Stimulated activated naive CD4-positive, alpha-beta T cell treated with Interleukin-2 at 50 U/mL for 16 hours (primary cell): ENCODE measurements at places on chromosomes 6 and 20.
A peak's percentile ranks its signal among the peaks of the same experiment; 100 is the strongest.

DNA sequence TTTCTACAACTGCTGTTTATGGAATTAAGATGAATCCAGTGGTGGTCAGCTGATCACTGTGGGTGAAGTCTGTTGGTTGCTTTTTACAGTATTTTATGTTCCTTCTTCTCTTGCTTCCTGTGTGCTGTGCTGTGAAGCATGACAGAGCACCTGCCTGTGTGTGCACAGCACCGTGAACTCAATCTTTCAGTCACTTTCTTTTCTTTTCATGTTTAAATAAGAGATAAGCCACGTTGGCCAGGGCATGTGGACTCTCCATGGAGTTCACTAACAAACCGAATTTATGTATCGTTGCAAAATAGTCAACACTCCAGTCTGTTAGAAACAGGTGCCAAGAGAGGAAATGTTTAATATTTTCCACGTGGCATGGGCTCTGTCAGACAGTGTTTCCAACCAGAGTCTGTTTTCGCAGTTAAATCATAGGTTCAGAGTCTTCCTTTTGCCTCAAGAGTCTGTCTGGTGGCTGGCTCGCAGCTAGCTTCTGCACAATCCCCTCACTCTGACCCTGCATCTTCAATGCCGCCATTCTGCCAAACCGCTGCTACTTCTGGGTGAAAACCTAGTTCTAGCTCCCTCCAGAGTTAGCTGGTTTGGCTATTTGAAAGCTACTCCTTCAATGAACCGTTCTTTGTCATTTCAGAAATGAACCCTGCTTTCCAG is 73.2 kb downstream of the QRSL1 start:
- DNase-seq: no peak

DNA sequence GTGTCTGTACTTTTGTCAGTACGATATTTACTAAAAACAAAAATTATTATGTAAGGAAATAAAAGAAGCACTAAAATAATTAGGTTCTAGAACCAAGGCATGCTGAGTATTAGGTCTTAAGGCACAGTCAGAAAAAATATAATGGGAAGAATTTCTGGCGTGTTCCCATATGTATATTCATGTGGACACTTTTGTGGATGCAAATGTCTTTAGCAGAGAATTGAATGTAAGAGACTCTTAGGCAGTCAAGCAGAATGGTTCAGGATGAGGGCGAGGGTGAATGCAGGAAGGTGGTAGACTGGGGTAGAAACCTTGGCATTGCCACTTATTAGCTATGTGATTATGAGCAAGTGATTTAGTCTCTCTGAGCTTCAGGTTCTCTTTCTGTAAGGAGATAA is 71.5 kb downstream of the SASH1 start:
- DNase-seq: no peak

- no peak for DNase-seq
These were observed 33.3 kb downstream of the IRF4 start for GRCh38 chr6:424741-425417.

DNA sequence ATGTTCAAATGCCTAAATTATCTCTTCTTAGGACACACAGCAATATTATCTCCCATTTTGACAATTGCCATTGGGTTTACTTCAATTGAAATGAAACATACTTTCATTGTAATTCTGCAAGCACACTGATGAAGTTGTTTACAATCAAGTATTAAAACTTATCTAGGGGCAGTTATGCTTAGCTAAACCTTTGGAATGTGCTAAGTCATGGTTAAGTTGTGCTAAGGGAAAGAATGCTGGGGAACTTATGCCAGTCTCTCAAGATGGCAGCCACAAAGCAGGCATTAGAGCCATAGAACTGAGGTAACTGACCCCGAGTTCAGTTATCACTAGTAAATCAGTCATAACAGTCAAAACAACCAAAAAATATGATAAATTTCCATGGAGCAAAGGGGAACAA is 59.1 kb upstream of the NT5E start:
- no peak for DNase-seq

DNA sequence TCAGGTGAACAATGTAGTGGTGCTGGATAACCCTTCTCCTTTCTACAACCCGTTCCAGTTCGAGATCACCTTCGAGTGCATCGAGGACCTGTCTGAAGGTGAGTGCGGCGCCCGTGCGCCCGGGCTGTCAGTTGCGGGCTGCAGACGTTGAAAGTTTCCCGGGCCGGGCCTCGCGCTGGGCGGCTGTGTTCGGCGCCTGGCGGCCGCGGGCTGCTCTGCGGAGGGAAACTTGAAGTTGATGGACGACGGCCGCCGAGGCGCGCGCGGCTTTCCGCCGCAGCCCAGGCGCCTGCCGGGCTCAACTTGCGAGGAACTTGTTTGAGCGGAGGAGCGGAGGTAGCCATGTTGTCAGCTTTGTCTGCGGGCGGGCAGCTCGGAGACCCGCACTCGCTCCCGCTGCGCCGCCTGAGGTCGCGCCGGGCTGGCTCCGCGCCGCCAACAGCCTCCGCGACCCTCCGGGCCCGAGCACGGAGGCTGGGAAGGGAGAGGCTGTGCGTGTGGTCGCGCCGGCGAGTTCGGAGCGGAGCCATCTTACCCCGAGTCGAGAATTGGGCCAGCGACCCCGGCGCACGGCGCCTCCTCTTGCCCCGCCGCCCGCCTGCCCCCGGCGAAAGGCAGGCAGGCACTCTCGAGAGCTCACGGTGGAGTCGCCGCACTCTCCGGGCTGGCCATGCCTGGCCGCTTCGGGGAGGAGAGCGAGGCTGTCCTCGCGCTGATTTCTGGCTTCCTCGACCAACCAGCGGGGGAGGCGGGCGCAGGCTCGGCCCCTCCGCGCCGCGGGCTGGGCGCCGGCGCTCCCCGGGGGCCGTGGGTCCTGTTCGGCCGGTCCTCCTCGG is 691 bp downstream of the ASF1A start:
- peak; percentile 61 for DNase-seq

DNA sequence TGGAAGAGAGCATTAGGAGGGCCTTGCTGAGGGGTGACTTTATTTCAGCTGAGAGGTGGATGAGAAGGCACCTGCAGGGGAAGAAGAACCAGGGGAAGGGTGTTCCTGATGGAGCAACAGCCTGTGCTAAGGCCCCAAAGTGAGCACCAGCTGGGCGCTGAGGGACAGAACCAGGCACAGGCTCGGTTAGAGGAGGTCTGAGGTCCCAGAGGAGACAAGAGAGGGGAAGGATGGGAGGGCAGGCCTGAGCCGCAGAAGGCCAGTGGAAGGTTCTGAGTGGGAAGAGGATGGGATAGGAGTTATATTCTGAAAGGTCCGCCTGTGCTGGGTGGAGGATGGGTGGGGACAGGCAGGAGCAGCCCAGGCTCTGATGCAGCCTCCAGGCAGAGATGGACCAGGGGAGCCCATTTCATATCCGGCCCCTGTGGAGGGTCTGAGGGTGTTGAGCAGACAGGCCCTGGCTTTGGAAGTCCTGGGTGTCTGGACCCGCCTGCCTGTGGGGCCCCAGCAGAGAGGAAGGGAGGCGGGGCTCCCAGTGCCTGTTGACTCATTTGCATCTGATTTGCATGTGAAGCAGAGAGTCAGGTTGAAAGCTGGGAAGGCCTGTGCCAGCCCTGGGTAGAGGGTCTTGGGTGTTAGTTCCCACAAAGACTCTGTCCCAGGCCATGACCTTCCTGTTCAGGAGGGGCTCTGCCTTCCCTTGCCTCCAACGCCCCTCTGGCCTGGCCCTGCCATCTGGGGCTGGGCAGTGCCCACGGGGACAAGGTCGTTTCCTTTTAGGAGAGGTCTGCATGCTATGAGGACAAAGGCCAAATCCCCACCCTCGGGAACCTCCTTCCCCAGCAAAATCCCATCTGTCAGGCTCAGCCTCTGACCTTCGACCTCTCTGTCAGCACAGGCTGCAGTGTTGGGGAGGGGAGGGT is 10.6 kb upstream of the FAM110A start:
- DNase-seq: no peak

DNA sequence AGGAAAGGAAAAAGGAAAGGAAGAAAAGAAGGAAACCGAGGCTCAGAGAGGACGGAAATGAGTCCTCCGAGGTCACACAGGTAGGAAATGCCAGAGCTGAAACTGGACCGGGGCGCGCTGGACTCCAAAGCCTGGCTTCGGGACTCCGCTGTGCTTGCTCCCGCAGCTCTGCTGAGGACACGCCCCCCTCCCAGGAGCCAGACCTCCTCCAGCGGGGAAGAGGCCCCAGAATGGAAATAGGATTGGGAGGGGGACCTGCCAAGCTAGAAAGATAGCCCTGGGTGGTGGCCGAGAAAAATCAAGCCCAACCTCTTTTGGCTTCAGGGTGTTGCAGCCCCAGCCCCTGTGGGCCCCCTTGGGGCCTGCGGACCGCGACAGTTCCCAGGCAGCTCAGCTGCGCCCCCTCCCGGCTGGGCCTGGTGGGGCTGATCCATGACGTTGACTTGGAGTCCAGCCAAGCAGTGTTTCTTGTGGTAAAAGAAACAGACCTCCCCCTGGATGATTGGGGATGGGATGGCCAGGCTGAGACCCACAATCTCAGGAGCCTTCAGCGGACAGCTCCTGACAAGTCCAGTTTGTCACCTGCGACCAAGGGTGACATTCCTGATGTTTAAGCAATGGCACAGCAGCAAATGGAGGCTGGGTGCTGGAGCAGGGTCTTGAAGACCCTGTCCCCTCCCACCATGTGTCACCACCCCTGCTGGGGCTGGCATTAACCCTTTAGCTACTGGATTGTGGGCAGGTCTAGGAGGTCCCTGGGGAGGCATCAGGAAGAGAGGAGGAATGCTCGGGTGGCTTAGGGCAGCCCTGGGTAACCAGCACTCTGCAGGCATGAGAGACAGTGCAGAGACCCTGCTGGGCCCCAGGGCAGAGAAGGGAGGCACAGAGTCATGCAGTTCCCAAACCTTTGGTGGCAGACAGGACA is 55.4 kb downstream of the RIPOR3 start:
- peak; percentile 32 for DNase-seq

DNA sequence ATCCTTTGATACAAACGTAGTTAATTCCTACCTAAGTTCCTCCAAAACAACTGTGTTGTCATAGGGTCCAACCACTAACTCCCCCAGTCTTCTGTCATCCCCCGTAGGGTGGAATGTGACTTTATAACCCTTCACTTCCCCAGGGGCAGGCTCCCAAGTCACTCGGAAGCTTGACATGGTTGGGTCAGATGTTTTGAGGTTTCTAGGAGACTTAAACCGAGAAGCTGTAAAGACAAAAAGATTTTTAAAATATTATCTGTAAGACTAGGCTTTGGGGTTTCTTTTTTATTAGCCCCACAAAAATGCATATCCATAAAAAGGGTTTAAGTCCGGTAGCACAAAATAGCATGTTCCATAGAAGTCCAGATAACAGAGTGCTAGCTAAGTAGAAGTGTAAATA is 50.2 kb downstream of the COL12A1 start:
- no peak for DNase-seq

DNA sequence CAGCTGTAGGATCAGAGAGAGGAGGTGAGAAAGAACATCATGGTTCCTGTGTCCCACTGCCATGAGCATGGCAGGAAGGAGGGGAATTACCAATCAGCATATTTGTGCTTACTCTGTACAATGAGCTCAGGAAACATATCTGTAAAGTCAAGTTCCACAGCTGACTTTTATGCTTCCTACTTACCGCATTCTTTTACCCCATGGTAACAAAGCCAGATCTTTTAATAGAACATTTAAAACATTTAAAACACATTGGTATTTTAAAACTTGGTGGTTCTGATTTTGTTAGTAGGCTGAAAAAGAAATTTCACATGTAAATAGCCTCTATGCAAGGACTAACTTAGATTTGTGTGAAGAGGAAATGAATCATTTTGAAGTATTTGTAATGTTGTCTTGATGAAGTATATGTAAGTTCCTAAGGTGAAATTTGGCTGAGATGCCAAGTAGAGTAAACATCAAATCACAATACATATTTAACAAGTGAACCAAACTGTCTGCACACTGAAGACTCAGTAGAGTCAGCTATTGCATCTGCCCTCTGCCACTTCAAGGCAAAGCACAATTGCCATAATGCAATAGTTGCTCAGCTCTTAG is 114.7 kb downstream of the GJA10 start:
- no peak for DNase-seq

DNA sequence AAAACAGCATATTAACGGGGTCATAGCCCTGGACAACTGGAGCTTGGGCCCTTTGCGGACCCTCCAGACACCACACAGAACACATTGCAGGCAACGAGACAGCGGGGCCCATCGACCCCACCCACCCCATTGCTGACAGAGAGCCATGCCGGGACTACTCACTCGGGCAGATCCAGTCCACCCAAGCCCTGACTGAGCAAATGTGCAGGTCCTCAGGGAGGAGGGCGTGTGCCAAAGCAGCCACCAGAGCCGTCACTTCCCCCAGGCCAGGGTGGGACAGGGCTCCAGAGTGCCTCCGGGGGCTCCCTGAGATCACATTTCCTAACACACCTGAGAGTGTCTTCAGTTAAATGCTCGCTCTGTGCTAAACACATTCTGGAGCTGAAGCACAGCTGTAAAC is 114.9 kb downstream of the CDH4 start:
- no peak for DNase-seq

- peak; percentile 7 for DNase-seq
These were observed 80.3 kb upstream of the CCDC28A start for GRCh38 chr6:138692978-138693909.

DNA sequence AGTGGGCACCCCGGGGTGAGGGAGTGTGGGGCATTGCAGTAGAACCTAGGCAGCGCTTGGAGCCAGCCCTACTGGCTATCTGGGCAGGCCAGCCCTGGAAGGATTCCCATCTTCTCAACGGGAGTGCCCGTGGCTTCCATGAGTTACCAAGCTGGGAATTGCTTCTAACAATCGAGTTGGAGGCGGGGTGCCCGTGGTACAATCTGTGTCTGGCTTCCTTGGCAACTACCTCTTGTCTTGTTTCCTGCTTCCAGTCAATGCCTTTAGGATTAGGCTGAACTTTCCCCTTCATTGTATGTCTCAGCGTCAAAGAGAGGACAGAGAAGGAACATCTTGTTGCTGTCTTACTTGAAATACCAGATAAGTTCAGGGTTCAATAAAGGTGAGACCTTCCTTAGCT is 33.3 kb downstream of the PPP1R14C start:
- DNase-seq: no peak

GRCh38 chr6:25027221-25027916 is 91.6 kb upstream of the RIPOR2 start:
- peak; percentile 83 for DNase-seq

DNA sequence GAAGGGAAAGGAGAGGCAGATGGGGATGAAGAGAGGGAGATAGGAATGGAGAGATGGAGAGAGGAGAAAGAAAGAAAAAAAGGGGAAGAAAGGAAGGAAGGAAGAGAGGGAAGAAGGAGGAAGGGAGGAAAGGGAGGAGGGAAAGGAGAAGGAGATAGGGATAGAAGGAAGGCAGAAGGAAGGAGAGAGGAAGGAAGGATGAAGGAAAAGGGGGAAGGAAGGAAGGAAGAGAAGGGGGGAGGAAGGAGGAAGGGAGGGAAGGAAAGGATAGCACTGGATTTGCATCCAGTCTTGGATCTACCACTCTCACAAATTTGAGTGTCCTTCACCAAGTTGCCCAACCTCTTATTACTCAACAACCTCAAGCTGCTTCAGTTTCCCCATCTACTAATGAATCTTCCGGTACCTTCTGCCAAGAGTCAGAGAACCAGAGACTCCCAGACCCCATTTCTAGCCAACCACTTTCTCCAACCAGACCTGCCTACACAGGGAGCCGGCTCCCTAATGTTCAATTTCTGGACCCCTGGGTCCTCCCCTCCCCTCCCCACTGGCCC is 79.7 kb upstream of the FOXP4 start:
- no peak for DNase-seq

- no peak for DNase-seq
These were observed 174.7 kb upstream of the ZNF217 start for GRCh38 chr20:53768329-53768728.
